Cardiac septum (tissue), 1 donor: ENCODE measurements at places on chromosomes 16 and 17.

DNA sequence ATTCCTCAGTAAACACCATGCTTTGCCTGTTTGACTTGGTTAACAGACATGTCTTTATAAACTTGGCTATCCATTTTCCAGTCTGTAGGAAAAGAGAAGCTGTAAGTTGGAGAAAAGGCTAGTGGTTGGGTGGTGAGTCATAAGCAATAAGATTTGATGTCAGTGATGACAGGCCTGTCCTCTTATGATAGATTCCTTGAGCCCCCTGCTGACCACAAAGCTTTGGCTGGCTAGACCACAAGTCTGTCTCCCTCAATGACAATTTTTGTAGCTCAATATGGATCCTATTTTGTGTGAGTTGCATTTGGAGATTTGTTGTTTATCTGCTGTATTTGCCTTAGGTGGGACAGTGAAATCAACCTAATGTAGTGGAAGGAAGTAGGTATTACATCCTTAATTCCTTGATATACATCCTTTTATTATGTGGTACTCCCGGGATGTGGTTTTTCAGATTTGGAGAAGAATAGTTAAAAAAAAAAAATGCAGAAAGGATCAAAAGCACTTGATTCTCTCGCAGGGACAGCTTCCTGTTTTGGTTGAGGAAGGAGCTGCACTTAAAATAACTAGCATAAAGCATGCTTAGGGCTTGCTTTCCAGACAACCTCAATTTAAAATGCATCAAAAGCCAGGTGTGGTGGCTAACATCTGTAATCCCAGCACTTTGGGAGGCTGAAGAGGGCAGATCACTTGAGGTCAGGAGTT lies 67.4 kb downstream of the SIAH1 start:
- no peak for DNase-seq

DNA sequence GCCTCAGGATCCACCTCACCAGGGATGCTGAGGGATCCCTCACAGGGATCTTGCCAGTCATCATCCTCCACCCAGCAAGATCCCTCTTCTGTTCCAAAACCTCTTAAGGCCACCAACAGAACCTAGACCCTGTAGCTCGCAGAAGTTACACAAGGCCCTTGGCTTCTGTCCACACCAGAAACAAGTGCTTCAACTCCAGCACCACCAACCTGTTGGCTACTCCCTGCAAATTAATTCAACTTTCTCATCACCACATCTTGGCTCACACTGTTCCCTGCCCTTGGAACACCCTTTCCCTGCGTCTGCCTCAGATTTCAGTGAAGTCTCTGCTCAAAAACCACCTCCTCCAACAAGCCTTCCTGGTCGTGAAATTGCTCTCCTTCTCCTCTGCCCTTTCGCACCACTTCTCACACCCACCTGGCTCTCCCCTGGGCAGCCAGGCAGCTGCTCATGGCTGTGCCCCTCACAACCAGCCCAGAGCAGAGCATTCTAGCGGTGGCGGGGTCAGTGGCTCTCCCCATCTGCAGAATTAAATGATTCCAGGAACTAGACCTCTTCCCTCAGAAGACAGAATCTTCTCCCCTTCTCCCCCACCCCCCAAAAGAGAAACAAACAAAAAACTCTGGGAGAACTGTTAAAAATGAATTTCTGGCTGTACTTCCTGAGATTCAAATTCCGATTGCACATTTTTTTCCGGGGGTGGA lies 1.8 kb downstream of the PLLP start:
- no peak for DNase-seq

- DNase-seq = no peak
Observed at GRCh38 chr17:36198831-36199465, 2.4 kb upstream of the CCL3L1 start.

DNA sequence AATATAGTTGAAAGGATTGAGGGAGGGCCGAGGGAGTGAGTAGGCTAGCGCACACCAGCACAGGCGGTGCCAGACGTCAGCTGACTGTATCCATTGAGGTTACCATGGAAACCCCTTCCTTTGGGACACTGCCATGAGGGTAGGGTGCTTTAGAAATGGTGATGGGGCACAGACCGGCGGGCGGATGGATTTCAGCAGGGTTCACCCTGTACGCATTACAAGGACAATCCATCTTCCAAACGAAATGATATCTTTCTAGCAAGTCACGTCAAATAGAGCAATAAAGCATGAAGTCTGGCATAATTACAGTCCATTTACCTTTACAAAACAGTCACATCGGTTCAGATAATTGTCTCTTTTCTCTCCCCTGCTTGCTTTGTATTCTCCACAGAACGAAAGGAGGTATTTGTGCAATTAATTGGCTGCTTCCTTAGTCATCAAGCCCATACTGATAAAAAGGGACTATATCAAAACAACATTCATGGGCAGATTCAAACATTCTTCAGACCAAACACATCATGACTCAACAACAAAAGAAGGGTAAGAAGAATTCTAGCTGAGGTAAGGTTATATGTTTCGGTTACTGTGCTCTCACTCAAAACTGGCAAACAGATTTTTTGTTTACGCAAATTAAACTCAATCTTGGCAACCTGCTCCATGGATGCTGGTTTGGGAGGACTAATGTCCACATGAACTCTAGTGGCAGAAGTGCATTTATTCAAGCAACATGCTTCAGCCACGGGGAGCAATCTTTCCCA lies 140.6 kb downstream of the CDK5R1 start:
- no peak for DNase-seq

DNA sequence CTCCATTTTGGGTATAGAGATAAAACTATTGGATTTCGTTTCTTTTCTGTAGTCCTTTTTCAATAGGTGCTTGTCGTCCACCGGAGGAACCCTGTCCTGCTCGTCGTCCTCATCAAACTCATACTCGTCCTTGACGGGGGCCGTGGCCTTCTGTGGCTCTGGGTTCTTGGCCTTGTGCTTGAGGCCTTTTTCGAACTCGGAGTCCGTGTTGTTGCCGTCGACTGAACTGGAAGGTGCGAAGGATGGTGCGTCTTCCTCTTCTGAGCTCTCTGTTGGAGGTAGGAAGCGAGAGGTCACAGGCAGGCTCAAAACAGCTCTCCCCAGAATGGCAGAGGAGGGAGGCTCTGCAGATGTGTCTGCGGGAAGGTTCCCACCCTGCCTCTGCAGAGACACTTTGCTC lies 67.9 kb downstream of the ZNF778 start:
- no peak for DNase-seq

GRCh38 chr17:1590747-1591473 lies 28.3 kb upstream of the PITPNA start:
- DNase-seq = no peak
